SHP77 treated with DMSO at 0.1 percent for 48 hours (cell line): ENCODE measurements at places on chromosomes 5 and 9.

GRCh38 chr5:40442346-40442745, 237.4 kb upstream of the PTGER4 start:
- no peak for DNase-seq

- DNase-seq: no peak
Measured at GRCh38 chr9:129254566-129255287, 76.7 kb upstream of the IER5L start.

GRCh38 chr9:5500441-5501235, 9.7 kb upstream of the PDCD1LG2 start:
- no peak for DNase-seq

- DNase-seq: no peak
Measured at GRCh38 chr5:169886033-169886432, 94.3 kb downstream of the INSYN2B start.

GRCh38 chr5:133319905-133320520, 268.2 kb downstream of the HSPA4 start:
- no peak for DNase-seq

- DNase-seq: peak; percentile 1
Measured at GRCh38 chr9:15642369-15642962, 89.6 kb downstream of the CCDC171 start.
